Effector memory CD4-positive, alpha-beta T cell (primary cell): ENCODE measurements at places on chromosomes 6 and 20.

GRCh38 chr20:53896041-53896440 is 174.4 kb downstream of the BCAS1 start:
- DNase-seq, result no peak

GRCh38 chr6:146029573-146030184 is 817 bp downstream of the GRM1 start:
- DNase-seq, result no peak

- no peak for DNase-seq
These were observed 115.6 kb upstream of the CDYL start for GRCh38 chr6:4660377-4661321.

- DNase-seq, result no peak
These were observed 379.9 kb downstream of the C6orf118 start for GRCh38 chr6:164929408-164929977.
